ENCODE measurements at places on chromosomes 13 and 19. TPM values are rescaled to one million over a fixed set of nuclear protein-coding genes. Genes with fewer than 3 reads are reported as not detected.

CYP2S1 gene
- 6.0 TPM for total RNA-seq

MBD3L3 gene
- 1.3 TPM for total RNA-seq

KLK15 gene
- not detected for total RNA-seq

SYCN gene
- not detected for total RNA-seq

ACER1 gene
- not detected for total RNA-seq

FSD1 gene
- 156 TPM for total RNA-seq

ZNF83 gene
- 62.3 TPM for total RNA-seq

DCUN1D2 gene
- 97.7 TPM for total RNA-seq

GJB6 gene
- total RNA-seq, result not detected

CRX gene
- not detected for total RNA-seq

KLK14 gene
- total RNA-seq, result 1.5 TPM

RHPN2 gene
- 1.8 TPM for total RNA-seq

UPF3A gene
- 108 TPM for total RNA-seq

CHAF1A gene
- 20.5 TPM for total RNA-seq

LILRA5 gene
- not detected for total RNA-seq

CYP2B6 gene
- total RNA-seq, result not detected

NAXD gene
- total RNA-seq, result 41.2 TPM

SHC2 gene
- 343 TPM for total RNA-seq

MUC16 gene
- total RNA-seq, result not detected

BLOC1S3 gene
- 8.1 TPM for total RNA-seq

NTF4 gene
- not detected for total RNA-seq

LIM2 gene
- total RNA-seq, result not detected

IGFL3 gene
- not detected for total RNA-seq
